EL (cell line): ENCODE measurements at places on chromosomes 13 and 19.

GRCh38 chr13:75316427-75316826 is 165.5 kb downstream of the TBC1D4 start:
- DNase-seq, result peak; percentile 8

DNA sequence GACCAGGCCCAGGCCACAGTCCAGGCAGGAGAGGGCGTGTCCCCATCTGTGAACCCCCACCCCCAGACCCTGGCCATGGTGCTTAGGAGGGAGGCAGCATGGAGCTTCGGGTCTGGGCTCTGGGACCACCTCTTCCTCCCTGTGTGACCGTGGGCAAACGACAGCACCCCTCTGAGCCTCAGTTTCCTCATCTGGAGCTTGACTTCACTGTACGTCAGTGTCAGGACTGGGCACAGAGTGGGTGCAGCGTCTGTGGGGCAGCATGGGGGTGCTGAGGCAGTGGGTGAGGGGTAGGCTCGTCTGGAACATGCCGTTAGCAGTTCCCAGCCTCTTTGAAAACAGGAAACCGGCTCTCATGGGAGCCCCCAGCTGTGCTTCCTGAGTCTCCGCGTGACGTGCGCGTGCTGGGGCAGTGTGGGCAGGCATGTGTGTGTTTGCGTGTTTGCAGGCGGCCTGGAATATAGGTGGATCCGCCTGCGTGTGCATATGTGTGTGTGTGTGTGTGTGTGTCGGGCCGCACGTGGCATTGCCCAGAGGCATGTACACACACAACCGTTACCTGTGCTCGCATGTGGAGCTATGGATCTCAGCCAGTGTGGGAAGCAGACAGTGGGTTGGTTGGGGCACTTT is 15.8 kb downstream of the ARRDC2 start:
- no peak for DNase-seq

DNA sequence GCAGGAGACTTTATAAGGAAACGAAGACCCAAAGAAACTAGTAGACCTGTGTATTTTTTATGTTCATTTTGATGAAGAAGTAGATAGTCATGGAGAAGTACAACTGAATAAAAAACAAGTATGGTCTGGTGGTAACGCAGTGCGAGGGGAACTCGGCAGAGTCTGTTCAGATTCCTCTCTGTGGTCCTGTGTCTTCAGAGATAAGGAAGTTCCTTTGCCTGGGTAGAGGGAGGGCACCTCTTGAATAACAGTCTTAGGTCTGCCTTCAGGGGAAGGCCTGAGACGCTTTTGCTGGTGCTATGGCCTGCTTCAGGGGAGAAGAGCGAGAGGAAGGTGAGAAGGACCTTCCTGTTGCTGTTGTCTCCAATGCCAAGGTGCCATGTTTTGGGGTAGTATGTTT is 25.9 kb upstream of the SLC46A3 start:
- no peak for DNase-seq

GRCh38 chr13:91247768-91248167 is 99.7 kb upstream of the MIR17HG start:
- DNase-seq, result no peak

- DNase-seq, result peak; percentile 64
Measured at GRCh38 chr13:52405767-52406494, at the start of gene THSD1. Gene THSD1, minus strand, starts transcription at chr13:52406172. Its CDS starts 3,572 bp downstream, at chr13:52402600.
